ENCODE measurements at places on chromosomes 6 and 20.

DNA sequence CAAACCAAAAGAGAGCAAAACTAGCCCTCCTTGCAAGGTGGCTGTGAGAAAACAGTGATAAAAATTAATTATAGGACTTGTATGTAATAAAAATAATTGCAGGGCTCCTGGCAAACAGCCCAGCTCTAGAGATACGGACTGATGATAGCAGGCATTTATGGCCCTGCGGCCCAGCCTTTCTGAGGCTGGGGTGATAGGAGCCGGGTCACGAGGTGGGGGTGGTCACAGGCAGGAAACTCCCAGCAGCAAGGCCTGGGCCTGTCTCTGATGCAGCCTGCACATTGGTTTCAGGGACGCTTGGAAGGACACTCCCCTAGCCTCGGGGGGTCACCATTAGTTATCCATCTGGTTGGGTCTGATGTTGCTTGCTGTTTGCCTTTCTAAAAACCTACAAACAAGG, 18.7 kb upstream of the TTPAL start:
- DNase-seq = peak; percentile 15

- DNase-seq = no peak
These were observed 56.2 kb downstream of the SNX9 start for GRCh38 chr6:157879034-157879872.

- DNase-seq = no peak
These were observed 42.0 kb upstream of the RSPO3 start for GRCh38 chr6:127076466-127076865.

- no peak for DNase-seq
These were observed 297.3 kb downstream of the PHACTR1 start for GRCh38 chr6:13013681-13014503.

DNA sequence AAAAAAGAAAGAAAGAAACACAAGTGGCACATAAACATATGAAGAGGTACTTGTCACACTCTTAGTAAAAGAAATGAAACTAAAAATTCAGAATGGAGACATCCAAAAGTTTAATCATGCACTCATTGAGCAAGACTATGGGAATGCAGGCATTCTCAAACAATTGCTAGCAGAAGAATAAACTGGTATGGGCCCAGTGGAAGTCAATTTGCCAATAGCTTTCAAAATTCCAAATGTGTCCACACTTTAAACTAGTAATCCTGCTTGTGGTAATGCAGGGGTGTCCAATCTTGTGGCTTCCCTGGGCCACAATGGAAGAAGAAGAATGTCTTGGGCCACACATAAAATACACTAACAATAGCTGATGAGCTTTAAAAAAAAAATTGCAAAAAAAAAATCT, 97.4 kb downstream of the EPB41L2 start:
- DNase-seq = no peak

- no peak for DNase-seq
These were observed 82.5 kb upstream of the PDE10A start for GRCh38 chr6:165745492-165745891.

GRCh38 chr6:143896126-143896860, 32.0 kb downstream of the ZC2HC1B start:
- DNase-seq = no peak

DNA sequence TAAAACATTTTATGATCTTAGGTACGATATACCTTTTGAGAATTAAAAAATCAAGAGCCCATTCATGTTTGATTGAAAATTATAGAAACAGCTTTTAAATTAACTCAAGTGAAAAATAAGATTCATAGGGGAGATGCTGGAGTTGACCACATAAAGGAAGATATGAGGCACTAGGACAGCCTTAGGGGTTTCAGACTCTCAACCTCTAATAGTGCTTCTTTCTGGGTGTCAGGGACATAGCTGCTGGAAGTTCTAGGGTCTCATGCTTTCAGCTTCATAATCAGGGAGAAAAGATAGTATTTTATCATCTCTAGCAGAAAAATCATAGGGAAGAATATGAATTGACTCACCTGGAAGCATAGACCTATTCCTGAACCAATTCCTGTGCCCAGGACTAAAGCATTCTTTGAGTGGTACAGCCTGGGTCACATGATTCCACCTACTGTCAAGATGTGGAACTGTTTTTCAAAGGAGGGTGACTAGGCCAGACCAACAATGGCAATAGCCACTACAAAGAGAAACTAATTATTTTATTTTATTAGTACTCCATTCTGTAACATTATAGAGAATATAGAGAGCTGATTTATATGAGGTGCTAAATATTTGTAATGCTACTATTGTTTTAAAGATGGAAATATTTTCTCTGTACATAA, 27.8 kb upstream of the CENPW start:
- DNase-seq = no peak

- no peak for DNase-seq
These were observed 307.0 kb upstream of the PRDM1 start for GRCh38 chr6:105779110-105779509.

GRCh38 chr6:140858381-140858971, 1274.2 kb upstream of the GJE1 start:
- DNase-seq = no peak

GRCh38 chr6:1188199-1188598, 123.7 kb upstream of the FOXQ1 start:
- DNase-seq = no peak

- no peak for DNase-seq
These were observed 48.5 kb downstream of the PYGB start for GRCh38 chr20:25296094-25297093.

DNA sequence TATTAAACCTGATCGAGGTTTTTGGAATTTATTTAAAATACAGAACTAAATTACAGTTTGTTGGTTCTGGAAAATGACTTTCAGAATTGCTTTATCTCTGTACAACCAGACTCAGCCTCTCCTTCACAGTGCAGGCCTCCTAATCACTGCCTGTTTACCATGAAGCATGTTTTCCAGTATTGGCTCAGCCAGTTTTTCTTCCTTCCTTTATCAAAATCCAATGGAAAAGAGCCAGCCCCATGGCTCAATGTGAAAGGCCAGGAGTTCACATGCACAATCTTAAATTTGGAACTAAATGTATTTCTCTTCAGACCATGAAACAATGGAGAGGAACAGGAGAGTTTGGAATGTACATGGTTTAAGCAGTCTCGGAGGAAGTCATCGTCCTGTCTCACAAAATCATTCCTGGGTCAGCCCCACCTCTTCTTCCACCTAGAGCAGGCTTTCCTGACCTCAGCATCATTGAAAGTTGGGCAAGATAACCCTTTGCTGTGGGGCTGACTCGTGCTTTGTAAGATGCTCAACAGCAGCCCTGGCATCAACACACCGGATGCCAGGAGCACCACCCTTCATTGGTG, 680.9 kb upstream of the AGPAT4 start:
- DNase-seq = no peak

DNA sequence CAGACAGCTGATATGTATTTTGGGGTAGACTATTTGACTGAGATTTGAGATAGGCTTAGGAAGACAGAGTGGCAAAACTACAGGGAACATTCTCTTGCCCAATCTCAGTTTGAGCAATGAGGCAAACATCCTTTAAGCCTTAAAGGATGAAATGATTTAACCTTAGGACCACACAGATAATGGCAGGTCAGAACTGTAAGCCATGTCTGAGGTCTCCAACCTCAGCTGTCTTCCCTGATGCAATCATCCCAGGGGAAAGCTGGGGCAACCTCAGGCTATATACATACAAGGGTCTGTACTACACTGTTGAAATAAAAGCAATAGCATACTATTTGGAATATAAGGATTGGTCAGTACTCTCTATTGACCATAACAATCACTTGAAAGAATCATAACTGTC, 83.8 kb upstream of the NUP153 start:
- DNase-seq = no peak

- DNase-seq = no peak
These were observed 27.7 kb upstream of the VEGFA start for GRCh38 chr6:43742285-43742684.

GRCh38 chr6:148044261-148044751, 298.3 kb upstream of the SASH1 start:
- no peak for DNase-seq

GRCh38 chr20:32652739-32653526, 20.8 kb downstream of the C20orf203 start:
- DNase-seq = peak; percentile 86

DNA sequence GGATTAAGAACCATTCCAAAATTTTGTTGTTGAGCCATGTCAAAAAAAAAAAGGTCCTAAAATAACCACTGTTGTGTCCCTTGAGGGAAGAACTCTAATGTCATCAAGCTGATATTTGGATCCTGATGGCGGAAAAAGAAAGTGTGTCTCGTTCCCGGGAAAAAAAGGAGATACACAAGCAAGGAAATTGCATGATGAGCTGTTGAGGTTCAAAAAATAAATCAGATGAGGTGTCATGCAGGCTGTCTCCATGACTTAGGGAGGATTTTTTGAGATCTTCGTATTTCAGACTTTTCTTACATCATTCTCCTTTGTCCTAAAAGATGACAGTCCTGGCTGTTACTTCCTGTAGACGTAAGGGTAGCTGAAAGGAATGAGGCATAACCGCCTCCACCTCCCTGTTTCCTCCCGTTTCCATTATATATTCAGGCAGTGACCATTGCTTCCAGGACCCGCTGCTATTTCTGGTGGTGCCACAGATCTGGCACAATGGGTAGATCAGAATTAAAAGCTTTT, 117.3 kb upstream of the TNFAIP3 start:
- DNase-seq = no peak

GRCh38 chr6:149699150-149699549, 18.8 kb downstream of the LATS1 start:
- no peak for DNase-seq

DNA sequence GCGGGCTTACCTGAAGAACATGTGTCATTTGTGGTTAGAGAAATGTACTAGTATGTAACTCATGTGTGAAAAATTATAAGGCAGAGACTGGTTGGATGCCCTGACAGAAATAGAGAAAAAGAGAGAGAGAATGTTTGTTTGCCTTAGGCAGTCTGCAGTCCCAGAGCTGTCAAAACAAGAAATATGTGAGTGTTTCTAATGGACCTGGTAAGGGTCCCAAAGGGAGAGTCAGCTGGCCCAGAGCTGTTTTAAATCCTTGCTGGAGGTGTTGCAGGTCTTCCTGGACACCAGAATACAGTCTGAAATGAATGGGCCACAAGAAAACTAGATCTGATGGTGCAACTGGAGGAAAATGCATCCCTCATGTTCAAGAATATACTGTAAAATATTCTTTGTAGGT, 158.3 kb upstream of the OGFRL1 start:
- DNase-seq = no peak

DNA sequence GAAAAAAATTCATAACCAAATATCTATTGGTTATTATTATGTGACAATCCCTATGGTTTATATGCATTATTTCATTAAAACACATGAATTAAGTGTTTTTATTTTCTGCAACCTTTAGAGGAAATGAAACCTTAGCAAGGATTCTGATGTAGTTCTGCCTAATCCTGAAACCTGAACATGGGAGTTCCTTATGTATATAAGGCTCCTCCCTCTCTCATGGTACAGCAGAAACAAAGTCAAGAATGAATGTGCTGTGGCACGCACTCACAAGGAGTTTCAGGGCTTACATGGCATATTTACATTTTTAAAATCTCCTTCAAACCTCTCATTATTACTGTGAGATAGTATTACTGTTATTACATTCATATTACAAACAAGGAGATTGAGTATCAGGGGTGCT, 426.4 kb upstream of the CITED2 start:
- no peak for DNase-seq

DNA sequence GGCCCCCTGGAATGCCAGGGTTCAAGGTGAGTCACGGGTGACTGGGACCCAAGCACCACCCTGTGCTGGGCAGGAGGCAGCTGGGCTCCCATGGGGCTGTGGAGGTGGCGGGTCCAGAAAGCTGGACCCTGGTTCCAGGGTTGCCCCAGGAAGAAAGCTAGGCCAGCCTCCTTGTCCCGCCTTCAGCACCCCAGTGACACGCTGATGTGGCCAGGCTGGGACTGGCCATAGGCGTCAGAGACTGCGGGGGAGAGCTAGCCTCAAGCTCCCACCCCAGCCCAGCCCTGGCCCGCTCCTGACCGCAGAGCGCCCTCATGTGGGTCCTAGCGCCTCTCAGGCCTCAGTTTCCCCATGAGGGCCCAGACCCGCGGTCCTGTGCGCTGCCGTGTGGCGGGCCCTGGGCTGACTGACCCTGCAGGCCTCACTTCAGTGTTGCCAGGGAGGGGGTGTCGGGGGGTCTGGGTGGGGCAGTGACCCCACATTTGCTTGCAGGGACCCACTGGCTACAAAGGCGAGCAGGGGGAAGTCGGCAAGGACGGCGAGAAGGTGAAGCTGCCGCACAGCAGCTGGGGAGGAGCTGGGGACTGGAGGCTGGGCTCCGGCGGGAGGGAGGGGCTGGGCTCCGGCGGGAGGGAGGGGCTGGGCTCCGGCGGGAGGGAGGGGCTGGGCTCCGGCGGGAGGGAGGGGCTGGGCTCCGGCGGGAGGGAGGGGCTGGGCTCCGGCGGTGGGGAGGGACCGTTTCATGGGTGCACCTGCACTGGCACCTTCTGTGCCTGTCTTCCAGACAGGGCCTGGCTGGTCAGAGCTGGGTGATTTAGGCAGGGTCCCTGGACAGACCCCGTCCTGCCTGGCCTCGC, 7.9 kb downstream of the COL9A3 start:
- peak; percentile 17 for DNase-seq

- DNase-seq = no peak
These were observed 50.5 kb downstream of the GGTLC1 start for GRCh38 chr20:23938118-23938438.

GRCh38 chr6:82507112-82507511, 143.5 kb downstream of the TPBG start:
- DNase-seq = no peak

- DNase-seq = no peak
These were observed 48.8 kb downstream of the CTCFL start for GRCh38 chr20:57476084-57476526.

GRCh38 chr6:42845327-42845694, 34.1 kb upstream of the RPL7L1 start:
- DNase-seq = no peak

- no peak for DNase-seq
These were observed 6.0 kb upstream of the OR2B6 start for GRCh38 chr6:27951040-27951439.

DNA sequence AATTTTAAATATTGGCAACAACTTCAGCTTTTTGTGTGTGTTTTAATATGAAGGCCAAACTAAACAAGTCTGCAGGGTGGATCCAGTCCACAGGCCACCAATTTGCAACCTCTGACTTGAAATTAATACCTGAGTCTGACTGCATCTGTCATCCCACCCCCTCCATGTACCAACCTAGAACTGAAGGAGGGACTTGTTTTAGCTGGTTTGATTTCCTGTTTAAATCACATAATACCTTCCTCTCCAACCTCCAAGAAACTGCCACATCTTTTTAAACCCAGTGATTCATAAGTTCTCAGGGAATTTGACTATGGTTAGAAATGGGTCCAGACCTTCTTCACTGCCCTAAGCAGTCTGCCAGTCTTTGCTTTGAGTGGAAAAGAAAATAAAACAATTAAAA, 21.6 kb downstream of the RNF8 start:
- no peak for DNase-seq

- no peak for DNase-seq
These were observed 58.6 kb downstream of the AIG1 start for GRCh38 chr6:143119260-143119659.

DNA sequence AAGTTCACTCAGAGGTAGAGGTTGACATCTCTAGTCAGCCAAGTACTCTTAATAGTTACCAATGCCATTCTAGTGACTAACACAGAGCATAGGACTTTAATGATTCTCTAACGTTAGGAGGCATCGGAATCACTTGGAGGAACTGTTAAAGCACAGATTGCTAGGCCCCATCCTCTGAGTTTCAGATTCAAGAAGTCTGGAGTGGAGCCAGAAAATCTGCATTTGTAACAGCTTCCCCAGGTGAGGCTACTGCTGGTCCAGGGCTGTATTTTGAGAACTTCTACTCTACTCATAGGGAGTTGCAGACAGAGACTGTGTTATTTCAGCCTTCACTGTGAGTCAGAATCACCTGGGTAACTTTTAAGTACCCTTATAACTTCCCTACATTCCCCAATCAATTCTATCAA, 5.7 kb downstream of the LMBRD1 start:
- DNase-seq = no peak

Measured in NCI-H2227 treated with DMSO at 0.1 percent for 48 hours (cell line).